ENCODE measurements at places on chromosomes 12 and 14.
A peak's percentile ranks its signal among the peaks of the same experiment; 100 is the strongest.

DNA sequence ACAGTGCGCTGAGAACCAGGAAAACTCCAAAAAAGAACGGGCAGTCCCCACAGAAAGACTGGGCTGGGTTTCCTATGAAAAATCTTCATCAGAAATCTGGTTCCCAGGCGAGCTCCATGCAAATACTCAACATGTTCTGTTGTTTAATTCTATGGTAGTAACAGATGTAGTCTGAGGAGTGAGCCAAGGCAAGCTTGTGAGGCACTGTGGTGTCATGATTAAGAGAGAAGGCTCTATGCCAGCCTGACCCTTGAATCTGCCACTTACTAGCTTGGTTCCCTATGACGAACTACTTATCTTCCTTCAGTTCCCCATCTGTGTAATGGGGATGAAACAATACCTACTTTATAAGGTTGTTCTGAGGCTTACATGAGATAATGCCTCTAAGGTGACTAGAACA lies 10.7 kb downstream of the POMT2 start:
- no peaks in the 10 kb centered on the region for H3K36me3 ChIP-seq
- H3K4me1 ChIP-seq: peaks cover 13% of the 10 kb centered on the region
- DNase-seq: no peak
- no peak overlapping the region for H3K4me3 ChIP-seq
- no peaks in the 10 kb centered on the region for H3K27me3 ChIP-seq
- H3K27ac ChIP-seq: no peak overlapping the region

GRCh38 chr14:66530526-66530925 lies 22.6 kb downstream of the GPHN start:
- H3K27me3 ChIP-seq: no peaks in the 10 kb centered on the region
- DNase-seq: no peak
- H3K27ac ChIP-seq: no peak overlapping the region
- no peaks in the 10 kb centered on the region for H3K36me3 ChIP-seq
- no peak overlapping the region for H3K4me3 ChIP-seq
- no peaks in the 10 kb centered on the region for H3K4me1 ChIP-seq

- H3K27ac ChIP-seq: no peak overlapping the region
- H3K4me1 ChIP-seq: no peaks in the 10 kb centered on the region
- H3K4me3 ChIP-seq: no peak overlapping the region
- DNase-seq: no peak
- no peaks in the 10 kb centered on the region for H3K36me3 ChIP-seq
Measured at GRCh38 chr12:110186059-110186458, 61.9 kb downstream of the IFT81 start.

GRCh38 chr14:22598099-22598895 lies at the start of gene ABHD4:
ABHD4 (plus strand) TSS chr14:22598300; CDS start chr14:22598307, 7 bp downstream.
- DNase-seq: peak; percentile 80
- H3K27me3 ChIP-seq: no peaks in the 10 kb centered on the region
- H3K4me3 ChIP-seq: peak within 1 kb of the TSS; percentile 70
- no peaks in the 10 kb centered on the region for H3K36me3 ChIP-seq
- H3K4me1 ChIP-seq: peaks cover 9% of the 10 kb centered on the region
- H3K27ac ChIP-seq: peak within 1 kb of the TSS; percentile 92

GRCh38 chr12:4140581-4141301 lies 132.8 kb upstream of the CCND2 start:
- no peaks in the 10 kb centered on the region for H3K4me1 ChIP-seq
- DNase-seq: no peak
- no peak overlapping the region for H3K4me3 ChIP-seq
- H3K27me3 ChIP-seq: no peaks in the 10 kb centered on the region
- no peaks in the 10 kb centered on the region for H3K36me3 ChIP-seq

Data from uterus (tissue), 4 donors.